ENCODE measurements at places on chromosomes 7 and 10.

- DNase-seq, result no peak
Observed at GRCh38 chr10:44045020-44045419, 339.9 kb downstream of the CXCL12 start.

DNA sequence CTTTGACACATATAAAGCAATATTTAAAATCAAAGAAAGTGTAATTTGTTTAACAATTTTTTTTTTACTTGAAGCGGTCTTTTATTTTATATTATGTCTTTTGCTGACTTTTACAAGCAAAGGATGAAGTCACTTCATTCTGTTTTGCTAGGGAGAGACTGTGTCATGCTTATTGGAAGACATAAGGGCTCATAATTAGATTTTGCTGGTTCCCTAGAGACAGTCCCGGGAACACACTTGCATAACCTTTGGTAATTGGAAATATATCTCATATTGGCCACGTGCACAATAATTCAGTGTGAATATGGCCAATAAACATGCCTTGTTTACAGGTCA lies 448 bp upstream of the NET1 start:
- DNase-seq, result no peak

GRCh38 chr7:149851449-149851848 lies 13.3 kb downstream of the ZNF862 start:
- DNase-seq, result no peak

DNA sequence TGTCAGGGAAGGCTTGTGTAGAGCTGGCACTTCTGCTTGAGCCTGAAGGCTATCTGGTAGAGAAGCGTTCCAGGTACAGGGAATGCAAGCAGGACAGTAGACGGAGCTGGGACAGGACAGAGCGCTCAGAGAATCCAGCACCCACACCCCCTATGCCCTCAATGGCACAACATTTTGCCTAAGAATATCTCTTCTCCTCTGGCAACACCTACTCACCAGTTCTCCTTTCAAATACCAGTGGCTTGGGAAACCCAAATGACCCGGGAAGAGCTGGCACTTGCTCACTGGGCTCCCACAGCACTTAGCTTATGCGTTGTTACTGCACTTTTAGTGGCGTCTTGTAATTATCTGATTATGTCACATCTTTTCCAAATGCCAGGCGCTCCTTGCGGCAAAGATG lies 118.6 kb downstream of the RNF216 start:
- no peak for DNase-seq

- DNase-seq, result peak; percentile 64
Observed at GRCh38 chr10:116521424-116522290, 24.1 kb upstream of the PNLIP start.

- no peak for DNase-seq
Observed at GRCh38 chr7:126472825-126473224, 779.9 kb downstream of the GRM8 start.

DNA sequence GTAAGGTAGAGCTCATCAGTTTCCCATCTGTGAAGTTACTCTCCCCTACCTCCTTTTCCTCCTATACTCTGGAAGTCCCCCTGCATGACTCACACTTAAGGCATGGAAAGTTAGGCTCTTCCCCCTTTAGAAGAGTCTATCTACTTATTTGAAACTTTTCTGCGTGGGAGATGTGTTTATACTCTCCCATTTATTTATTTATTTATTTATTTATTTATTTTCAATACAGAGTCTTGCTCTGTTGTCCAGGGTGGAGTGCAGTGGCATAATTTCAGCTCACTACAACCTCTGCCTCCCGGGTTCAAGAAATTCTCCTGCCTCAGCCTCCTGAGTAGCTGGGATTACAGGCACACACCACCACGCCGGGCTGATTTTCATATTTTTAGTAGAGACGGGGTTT lies 107.5 kb upstream of the JCAD start:
- DNase-seq, result no peak

DNA sequence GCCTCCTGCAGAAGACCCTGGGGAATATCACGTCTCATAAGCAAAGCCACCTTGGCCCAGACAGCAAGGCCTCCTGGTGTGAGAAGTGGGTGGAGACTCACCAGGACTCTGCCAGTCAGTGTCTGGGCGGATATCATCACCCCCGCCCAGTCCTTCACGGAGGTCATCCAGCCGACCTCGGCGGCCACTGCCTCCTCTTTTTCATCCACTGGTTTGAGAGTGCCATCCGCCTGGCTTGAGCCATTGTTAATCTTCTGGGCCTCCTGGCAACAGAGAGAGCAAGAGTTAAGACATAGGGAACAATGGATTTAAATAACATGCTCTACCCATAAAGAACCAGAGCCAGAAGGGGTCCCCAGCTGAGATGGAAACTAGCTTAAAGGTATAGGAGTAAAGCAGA lies 233.8 kb downstream of the KCNMA1 start:
- DNase-seq, result no peak

- no peak for DNase-seq
Observed at GRCh38 chr10:118901380-118901779, 128.1 kb upstream of the NANOS1 start.

- no peak for DNase-seq
Observed at GRCh38 chr10:21217107-21217506, 308.4 kb downstream of the SKIDA1 start.

- no peak for DNase-seq
Observed at GRCh38 chr10:76080451-76080850, 649.0 kb downstream of the LRMDA start.

GRCh38 chr10:7035126-7035761 lies 375.6 kb downstream of the SFMBT2 start:
- no peak for DNase-seq

DNA sequence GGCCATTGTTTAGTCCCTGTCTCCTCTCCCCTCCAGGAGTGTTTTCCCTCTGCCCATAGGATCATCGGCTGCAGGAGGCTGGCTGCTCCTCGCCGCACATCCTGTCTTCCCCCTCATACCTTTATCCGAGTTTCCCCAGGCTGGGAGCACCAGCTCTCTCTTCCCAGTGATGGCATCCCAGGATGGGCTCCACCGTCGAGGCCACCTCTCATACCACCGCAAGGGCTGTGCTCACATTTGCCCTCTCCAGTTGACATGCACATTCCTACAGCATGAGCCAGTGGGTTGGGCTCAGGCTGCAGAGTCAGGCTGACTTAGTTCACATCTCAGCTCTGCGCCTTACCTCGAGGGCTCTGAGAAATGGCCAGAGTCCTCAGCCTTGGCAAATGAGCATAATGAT lies 12.1 kb downstream of the HKDC1 start:
- DNase-seq, result no peak

GRCh38 chr10:33276282-33276923 lies 58.1 kb downstream of the NRP1 start:
- DNase-seq, result no peak

DNA sequence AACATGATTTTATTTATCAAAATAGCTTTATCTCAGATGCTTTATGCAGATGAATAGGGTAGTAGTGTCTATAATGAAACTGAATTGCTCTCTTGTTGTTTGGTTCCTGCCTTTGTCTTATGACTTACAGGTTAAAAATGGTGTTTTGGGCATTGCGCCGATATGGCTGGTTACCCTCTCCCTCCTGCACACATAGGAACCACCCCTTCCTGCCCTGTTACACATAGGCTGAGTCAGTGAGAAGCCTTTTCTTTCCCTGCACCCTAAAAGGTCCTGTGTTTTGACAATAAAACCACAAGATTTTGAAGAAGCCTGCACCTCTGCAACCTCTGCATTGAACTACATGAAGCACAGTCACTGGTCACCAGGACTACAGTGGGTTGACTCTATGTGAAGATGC lies 655.8 kb upstream of the ANKRD30A start:
- no peak for DNase-seq

- no peak for DNase-seq
Observed at GRCh38 chr7:111827863-111828504, 265.7 kb upstream of the IMMP2L start.

- DNase-seq, result no peak
Observed at GRCh38 chr7:27663989-27664331, 1.3 kb upstream of the HIBADH start.

GRCh38 chr7:120521761-120522737 lies 249.1 kb downstream of the KCND2 start:
- no peak for DNase-seq

DNA sequence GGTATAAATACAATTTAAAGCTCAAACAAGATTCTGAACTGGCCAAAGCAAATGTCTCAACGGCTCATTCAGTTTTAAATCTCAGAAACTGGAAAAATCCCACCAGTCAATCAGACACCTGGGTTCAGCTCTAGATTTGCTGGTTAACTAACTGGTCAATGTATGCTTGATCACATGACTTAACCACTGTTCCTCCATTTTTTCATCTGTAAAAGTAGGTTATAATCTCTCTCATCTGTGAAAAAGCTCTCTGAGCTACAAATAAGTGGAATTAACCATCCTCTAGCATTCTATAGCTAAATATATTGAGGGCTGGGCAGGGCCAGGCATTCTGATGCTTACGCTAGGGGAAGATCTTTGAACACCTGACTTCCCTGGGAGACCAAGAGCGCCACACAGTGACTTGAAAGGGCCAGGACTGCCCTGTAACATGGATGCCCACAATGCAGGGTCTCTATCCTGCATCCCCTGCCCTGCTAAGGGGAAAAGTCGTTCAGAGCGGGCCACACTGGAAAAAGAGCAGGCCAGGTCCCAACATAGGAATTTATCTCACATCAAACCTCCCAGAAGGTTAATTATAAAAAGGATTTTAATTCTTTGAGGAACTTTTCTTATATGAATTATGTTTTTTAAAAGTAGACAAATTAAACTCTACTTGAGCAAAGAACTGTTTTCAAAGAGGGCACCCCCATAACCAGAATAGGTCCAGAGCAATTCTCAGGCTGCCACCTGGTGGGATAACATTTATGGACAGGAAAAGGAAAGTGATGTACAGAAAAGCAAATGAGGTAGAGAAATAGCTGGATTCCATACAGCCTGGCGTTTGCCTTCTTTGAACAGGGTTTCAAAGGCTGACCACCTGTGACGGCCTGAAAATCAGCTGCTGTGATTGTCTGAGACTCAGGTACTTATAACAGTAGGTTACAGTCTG lies 1.8 kb downstream of the RP9 start:
- DNase-seq, result peak; percentile 37

DNA sequence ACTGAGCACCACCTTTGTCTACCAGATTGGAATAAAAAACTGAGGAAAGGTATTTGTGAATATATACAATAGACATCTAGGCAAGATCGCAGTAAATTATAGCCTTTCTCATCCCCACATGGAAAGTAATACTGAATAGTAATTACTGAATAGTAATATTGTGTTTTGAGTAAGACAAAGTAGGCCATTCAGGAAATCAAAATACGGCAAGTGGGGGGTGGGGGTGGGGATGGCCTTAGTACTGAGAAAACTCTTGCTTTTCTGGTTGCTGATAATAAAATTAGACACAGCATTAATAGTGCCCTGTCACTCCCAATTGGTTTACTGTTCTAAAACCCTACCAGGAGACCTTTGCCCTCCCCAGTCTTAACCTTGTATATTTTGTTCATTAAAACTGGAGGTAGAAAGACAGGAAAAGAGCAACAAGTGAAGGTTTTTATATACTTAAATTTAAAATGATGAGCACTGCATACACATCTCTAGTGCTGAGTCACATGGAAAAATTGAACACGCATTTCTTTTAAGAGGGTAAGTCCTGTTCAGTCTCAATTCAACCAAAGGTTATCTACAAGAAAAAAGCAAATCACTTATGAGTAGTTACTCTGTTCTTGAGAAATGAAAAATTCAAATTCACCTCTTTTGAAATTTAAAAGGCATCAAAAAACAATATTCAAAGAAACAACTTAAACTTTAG lies 65.6 kb downstream of the IGF2BP3 start:
- DNase-seq, result no peak

- no peak for DNase-seq
Observed at GRCh38 chr10:88082806-88083596, 219.6 kb downstream of the PTEN start.

- peak; percentile 79 for DNase-seq
Observed at GRCh38 chr10:103181244-103181643, 11.8 kb downstream of the NT5C2 start.

DNA sequence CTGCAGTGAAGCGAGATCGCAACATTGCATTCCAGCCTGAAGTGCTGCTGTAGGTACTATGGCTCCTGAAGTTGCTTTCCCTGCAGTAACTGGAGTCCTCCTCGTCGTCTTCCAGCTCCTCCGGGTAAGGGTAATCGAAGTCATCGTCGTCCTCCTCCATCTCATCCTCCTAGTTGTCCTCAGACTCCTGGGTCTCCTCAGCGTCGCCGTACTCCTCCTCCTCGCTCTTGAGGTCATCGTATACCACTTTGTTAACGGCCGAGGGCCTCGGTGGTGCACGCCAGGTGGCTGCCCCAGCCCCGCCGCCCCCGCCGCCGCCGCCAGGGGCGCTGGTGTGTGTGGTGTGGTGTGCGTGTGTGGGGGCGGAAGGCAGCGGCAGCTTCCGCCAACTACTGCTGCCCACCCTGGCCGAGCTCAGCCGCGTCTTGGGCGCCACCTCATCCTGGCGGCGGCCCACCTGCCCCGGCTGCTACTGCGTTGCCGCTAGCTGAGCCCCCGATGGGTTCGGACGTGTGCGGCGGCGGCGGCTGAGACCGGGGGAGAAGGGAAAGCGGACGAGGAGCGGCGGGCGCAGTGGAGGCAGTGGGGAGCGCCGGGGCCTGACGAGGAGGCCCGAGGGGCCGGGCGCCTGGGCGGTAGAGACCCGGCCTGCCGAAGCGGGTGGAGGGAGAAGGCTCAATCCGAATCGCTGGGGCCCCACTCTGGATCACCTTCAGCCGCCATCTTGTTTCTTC lies 11.8 kb upstream of the ACBD5 start:
- peak; percentile 79 for DNase-seq

DNA sequence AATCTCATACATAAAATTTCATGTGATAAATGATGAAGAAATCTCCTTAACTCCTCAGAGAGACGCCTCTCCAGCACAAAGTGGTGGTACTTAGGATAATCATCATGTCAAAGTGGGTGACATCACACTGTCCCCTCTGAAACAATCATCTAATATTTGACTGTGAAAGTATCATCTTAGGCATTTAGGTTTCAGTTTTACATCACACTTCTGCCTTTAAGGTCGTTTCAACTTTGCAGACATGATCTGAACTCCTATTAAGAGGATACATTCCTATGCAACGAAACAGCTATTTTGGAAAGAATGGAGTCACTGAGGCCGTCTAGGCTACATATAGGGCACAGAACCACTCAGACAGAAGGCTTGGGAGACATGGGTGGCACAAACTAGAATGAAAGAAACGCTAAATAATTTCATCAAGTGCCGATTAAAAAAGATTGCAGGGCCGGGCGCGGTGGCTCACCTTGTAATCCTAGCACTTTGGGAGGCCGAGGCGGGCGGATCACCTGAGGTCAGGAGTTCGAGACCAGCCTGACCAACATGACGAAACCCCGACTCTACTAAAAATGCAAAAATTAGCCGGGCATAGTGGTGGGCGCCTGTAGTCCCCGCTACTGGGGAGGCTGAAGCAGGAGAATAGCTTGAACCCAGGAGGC lies 2.0 kb downstream of the VOPP1 start:
- no peak for DNase-seq

GRCh38 chr7:37110660-37111424 lies 337.8 kb downstream of the ELMO1 start:
- no peak for DNase-seq

DNA sequence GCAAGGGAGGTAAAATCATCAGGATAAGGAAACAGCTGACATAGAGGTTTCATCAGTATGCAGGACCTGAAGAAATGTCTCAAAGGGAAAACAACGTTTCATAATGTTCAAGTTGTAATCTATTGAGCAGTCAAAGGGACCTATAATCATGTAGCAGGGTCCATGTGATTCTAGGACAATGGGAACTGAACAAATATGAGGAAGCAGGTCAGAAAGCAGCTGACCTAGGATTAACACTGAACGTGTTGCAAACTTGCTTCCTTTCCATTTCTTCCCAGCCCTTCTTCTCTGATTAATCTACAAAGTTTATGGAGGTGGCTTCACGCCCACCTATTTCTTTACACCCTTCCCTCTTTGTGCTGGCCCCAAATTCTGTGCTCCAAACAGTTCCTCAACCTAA lies 256.9 kb upstream of the AKR1E2 start:
- DNase-seq, result peak; percentile 81
